ENCODE measurements at places on chromosomes 1 and 21. TPM values are rescaled to one million over a fixed set of nuclear protein-coding genes. Genes with fewer than 3 reads are reported as not detected.

The NUP210L gene
- 0.03 TPM for polyA plus RNA-seq

The PRAMEF11 gene
- not detected for polyA plus RNA-seq

The MSH4 gene
- polyA plus RNA-seq, result 0.24 TPM

GRCh38 chr1:71593523-71593922, 512.7 kb upstream of the ZRANB2 start:
- DNase-seq, result no peak

DNA sequence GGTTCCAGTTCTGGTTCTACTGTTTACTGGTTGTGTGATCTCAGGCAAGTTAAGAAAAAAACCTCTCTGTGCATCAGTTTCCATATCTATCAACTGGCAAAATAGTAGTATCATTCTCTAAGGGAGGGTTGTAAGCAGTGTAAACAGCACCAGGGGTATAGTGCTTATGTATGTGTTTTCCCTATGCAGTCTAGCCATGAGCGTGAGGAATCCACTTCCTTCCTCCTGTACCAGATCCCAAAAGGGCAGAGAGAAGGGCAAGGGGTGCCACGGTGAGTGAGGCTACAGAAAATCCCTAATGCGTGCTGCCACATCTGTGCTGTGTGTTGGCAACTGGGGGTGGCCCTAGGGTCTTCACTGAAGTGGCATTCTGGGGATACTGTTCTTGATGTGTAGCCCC, 18.4 kb upstream of the RNF19B start:
- DNase-seq, result no peak

- no peak for DNase-seq
Observed at GRCh38 chr1:196043268-196043667, 565.0 kb downstream of the KCNT2 start.

DNA sequence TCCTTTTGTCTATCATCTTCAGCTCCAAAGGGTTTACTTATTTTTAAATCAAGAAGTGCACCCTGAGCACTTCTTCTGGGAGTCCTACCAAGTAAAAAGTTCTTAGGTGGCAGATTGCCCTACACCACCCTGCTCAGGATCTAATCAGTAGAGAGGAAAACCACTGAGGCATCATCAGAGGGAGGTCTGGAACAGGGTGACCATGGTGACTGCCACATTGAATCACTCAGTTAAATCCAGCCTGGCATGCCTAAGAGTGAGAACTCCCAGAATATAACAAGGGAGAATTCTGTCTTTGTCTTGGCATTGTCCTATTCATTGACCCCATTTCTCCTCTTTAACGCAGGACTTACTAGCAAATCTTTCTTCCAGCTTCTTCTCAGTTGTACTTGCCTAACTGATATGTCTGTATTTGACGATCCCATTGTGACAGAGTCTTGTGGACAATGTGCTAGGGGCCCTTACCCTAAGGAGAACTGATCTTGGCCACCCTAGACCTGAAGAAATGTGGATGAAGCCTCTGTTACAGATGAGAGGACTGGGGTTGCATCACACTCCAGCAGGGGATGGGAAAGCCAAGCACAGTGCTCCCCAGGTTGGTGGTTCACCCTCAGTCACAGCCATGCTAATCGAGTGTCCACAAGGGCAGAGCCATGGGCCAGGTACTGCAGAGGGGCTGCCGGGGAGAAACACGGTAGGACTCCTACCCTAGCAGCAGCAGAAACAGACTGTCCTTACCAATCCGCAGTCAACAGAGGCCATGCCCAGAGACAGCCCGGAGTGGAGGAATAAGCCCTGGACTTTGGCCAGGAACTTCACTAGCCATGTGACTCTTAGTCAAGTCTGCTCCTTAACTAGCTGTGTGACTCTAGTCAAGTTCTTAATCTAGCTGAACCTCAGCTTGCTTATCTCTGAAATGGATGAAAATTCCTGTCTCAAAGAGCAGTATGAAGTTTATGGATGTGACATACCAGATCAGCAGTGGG, 15.4 kb downstream of the PKP1 start:
- DNase-seq, result peak; percentile 77
